Daoy (cell line): ENCODE measurements at places on chromosomes 16 and 17. TPM values are rescaled to one million over a fixed set of nuclear protein-coding genes. Genes with fewer than 3 reads are reported as not detected.

Gene NIP7
- 41.9 and 43.7 TPM in 2 replicates for total RNA-seq

Gene TRPV3
- total RNA-seq, result 0.42 and 0.97 TPM in 2 replicates

Gene XAF1
- 7.5 and 13.7 TPM in 2 replicates for total RNA-seq

Gene C17orf75
- total RNA-seq, result 34.5 and 34.9 TPM in 2 replicates

GRCh38 chr17:51118330-51119195, 2.1 kb downstream of the SPAG9 start:
- no peak for DNase-seq

GRCh38 chr16:866252-866896, 65.8 kb upstream of the GNG13 start:
- no peak for DNase-seq

DNA sequence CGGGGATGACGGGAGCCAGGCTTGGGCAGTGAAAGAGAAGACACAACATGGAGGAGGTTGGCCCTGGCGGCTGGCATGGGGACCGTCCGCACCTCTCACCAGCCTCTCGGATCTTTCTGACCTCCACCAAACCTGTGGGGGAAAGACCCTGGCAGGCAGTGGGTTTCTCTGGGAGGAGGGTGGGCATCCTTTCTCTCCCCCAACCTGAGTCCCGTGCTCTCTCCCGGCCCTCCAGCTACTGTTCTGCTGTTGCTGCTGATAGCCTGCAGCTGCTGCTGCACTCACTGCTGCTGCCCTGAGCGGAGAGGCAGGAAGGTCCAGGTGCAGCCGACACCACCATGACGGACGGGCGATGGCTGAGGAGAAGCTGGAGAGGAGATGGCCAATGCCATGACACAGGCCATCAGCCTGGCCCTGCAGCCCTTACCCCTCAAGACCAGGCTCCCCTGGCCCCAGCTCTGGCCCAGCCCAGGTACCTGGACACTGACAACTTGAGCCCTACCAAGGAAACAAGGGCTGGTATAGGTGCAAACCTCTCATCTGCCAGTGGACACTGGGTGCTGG, 7.4 kb downstream of the SMIM5 start:
- DNase-seq, result no peak
